Effector memory CD4-positive, alpha-beta T cell (primary cell): ENCODE measurements at places on chromosomes 16 and 17.

DNA sequence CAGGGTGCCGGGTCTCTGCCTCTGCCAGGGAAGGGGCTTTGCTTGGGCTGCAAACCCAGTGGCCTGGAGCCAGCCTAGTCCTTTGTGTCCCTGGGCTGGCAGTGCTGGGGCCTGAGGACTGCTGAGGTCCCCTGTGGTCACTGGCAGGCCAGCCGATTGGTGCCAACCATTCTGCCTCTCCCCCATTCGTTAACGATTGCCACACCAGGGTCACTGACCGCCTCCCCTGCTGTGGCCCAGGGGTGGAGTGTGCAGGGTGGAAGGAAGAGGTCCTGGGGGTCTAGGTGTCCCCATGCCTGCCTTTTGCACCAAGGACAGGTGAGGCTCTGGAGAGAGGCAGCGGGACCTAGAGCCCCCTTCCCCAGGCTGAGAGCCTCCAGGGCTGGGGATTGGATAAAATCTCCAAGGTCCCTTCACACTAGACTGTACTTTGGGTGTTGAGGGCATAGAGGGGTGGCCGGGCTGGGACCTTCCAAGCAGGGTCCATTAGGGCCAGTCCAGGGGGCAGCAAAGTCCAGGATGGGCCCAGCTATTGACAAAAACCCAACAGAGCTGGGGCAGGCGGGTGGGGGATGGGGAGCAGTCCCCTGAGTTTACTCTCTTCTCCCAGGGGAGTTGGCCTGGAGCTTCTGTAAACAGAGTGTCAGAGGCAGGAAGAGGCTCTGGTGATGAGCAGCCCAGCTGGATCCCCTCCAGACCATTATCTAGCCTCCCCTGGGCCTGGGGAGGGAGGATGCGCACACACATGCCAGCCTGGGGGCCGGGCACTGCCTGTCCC lies 1.1 kb downstream of the VASN start:
- DNase-seq, result no peak

GRCh38 chr17:60390925-60391470 lies 935 bp downstream of the USP32 start:
- no peak for DNase-seq

GRCh38 chr17:31907342-31907962 lies 5.9 kb upstream of the UTP6 start:
- DNase-seq, result no peak

- DNase-seq, result no peak
Observed at GRCh38 chr16:1428511-1428910, 2.4 kb upstream of the PERCC1 start.

DNA sequence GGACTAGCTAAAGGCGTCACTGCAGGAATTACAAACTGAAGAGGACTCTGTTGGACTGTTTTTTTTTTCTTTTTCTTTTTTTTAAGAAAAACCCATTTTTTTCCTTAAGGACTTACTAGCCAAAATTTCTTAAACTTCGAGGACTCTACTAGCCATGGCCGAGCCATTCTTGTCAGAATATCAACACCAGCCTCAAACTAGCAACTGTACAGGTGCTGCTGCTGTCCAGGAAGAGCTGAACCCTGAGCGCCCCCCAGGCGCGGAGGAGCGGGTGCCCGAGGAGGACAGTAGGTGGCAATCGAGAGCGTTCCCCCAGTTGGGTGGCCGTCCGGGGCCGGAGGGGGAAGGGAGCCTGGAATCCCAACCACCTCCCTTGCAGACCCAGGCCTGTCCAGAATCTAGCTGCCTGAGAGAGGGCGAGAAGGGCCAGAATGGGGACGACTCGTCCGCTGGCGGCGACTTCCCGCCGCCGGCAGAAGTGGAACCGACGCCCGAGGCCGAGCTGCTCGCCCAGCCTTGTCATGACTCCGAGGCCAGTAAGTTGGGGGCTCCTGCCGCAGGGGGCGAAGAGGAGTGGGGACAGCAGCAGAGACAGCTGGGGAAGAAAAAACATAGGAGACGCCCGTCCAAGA lies 878 bp downstream of the HEXIM1 start:
- peak; percentile 62 for DNase-seq
